ENCODE measurements at places on chromosomes 11 and 22.

DNA sequence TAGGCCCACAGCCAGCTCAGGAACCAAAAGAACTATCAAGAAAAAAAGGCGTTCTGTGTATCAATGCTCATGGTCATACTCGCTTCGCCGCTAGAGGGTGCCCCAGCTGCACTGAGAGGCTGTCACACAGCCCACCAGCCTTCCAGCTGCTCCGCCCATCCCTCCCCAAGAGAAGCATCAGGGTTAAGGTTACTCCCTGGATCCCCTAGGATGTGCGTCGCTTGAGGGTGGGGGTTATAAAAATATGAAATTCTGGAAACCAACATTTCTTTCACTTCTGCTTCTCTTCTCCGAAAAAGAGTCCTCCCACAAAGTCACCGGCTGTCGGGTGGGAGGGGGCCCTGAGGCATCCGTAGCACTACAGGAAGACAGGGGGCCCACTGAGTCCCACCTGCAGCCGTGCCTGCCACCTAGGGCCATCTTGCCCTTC is 1.7 kb downstream of the CBX6 start:
- peak; percentile 84 for DNase-seq

DNA sequence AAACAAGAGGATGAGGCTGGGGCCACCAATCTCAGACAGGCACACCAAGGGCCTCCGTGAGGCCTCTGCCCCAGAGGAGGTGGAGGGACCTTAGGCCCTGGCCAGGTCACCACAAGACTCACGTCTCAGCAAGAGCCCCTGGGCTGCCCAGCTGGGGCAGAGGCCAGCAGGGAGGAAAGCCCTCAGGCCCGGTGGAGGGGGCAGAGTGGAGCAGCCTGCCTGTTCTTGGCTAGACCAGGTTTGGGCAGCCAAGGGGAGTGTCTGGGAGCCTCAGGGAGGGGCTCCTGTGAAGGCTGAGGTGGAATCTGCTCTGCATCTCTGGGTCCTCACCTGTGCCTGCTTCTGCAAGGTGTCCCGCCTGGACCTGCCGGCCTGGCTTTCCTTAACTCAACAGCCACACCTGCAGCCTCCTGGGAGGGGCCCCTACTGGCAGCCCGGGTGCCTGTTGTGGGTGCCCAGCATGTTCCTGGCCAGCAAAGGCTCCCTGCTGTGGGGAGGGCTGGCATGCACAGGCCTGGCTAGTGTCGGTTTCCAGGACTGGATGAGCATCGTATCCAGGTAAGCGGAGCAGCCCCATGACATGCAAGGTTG is 11.9 kb downstream of the TTLL12 start:
- DNase-seq, result no peak

DNA sequence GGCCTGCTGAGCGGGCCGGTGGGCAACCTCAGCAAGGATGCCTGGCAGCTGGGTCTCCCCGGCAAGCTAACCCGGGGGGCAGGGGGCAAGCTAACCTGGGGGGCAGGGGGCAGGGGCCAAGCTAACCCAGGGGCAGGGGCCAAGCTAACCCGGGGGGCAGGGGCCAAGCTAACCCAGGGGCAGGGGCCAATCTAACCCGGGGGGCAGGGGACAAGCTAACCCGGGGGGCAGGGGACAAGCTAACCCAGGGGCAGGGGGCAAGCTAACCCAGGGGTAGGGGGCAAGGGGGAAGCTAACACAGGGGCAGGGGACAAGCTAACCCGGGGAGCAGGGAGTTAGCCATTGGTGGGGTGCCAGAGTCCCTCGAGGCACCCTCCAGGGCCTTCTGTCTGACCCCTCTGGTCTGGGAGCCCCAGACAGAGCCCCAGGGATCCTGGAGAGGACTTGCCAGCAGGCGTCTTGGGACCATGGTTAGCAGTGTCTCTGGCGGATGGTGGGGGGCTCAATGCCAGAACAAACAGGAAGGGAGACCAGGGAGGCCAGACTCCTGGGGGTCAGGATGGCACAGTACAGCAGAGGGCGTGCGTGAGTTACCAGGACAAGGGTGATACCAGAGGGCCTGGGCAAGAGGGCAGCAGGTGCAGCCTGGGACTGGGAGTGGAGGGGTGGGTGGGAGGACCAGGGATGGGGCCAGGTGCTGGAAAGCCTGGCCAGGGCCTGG is 16.1 kb downstream of the IGF2 start:
- no peak for DNase-seq

- peak; percentile 92 for DNase-seq
Observed at GRCh38 chr11:64864473-64865285, 13.7 kb downstream of the EHD1 start.

- DNase-seq, result no peak
Observed at GRCh38 chr22:46802608-46803027, 40.2 kb downstream of the TBC1D22A start.

- no peak for DNase-seq
Observed at GRCh38 chr11:134158023-134158422, 65.7 kb downstream of the NCAPD3 start.

GRCh38 chr11:19867064-19867463 is 154.4 kb downstream of the NAV2 start:
- no peak for DNase-seq

DNA sequence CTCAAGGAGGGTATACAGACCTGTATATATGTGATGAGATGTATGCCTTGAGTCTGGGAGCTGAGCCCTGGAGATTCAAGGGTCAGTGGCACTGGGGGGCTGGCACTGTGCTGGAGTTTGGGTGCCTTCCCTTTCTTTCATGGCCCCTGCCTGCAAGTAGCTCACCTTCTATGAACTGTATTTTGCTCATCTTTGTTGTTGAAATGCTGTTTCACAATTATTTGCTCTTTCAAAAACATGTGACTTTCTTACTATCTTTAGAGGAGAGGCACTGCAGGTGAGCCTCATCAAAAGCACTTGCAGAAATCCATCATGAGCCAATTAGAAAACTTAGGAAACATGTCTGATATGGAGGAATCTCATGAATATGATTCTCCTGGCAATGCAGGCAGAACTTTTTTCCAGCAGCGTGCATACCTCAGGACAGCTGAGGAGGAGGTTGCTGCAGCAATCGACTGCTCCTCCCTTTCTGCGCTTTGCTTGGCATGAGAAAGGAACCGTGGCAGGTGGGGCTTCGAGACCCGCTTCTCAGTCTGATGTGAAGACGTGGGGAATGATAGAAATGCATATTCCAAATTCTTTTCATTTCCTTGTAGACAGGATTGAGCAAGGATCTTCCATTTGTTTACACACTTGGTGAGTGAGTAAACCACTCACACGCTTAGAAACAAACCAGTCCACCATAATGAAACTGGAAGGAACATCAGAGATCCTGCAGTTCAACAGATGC is 178.4 kb upstream of the E2F8 start:
- peak; percentile 56 for DNase-seq

DNA sequence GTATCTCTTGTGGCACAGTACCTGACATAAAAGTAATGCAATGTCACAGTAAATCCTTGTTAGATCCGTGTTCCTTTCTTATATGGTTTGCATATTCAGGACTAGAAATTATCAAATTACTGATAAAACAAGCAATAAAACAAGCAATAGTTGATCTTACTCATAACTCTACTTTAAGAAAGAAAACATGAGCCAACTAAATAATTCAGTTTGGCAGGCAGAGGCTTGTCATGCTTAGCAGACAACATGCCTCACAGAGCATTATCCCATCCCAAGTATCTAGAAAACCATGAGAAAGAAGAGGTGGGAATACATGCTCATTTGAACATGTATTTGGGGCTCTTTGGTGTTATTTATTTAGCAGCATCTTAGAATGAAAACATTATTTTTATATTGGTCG is 241.9 kb downstream of the SOX6 start:
- no peak for DNase-seq

- no peak for DNase-seq
Observed at GRCh38 chr11:121338536-121338935, 46.0 kb downstream of the SC5D start.

- DNase-seq, result no peak
Observed at GRCh38 chr22:17627961-17628405, 566 bp downstream of the ATP6V1E1 start.

Data from hepatic stellate cell (primary cell).